ENCODE measurements at places on chromosomes 4 and X.

- DNase-seq = no peak
Measured at GRCh38 chr4:86775061-86775460, 74.1 kb downstream of the SLC10A6 start.

- DNase-seq = no peak
Measured at GRCh38 chr4:172736046-172736445, 432.6 kb upstream of the GALNT7 start.

- no peak for DNase-seq
Measured at GRCh38 chrX:105745863-105746262, 76.5 kb upstream of the NRK start.

DNA sequence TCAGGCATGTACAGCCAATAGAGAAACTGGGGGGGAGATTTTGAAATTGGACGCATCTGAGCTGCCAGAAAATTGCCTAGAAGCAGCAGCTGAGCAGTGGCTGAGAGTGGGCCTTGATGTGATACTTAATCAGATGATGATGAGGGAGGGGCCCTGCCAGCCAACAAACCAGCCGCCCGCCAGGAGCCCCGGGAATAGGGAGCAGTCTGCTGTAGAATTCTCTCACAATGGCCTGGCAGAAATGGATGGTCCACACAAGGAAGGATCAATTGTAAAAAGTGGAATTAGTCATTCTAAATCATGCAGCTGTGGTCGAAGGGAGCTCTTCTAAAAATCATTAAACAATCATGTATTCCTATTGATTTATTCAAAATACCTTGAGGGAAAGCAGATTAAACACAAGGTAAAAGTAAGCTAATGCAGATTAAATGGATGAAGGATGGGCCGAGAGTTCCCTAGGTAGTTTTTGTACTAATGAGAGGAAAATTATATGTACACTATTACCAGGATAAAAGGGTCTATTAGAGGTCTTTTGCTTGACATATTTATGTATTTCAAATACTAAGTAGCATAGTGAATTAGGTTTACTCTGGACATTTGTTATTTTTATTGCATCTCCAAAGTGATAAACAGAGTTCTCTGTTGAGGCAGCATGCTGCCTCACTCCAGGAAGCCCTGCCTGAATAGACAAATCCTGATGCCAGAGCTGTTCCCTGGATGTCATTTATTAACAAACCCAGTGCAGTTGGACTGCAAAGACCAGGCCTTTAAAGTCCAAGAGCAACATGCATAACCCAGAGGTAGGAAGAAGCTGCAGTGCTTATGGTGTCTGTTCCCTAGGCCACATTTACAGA, 91.3 kb downstream of the NKX6-1 start:
- DNase-seq = no peak
